ENCODE measurements at places on chromosomes 11 and 22.

GRCh38 chr11:126719740-126720139 is 280.8 kb downstream of the KIRREL3 start:
- no peak for DNase-seq

GRCh38 chr11:73380331-73380730 is 4.1 kb downstream of the RELT start:
- no peak for DNase-seq

GRCh38 chr11:34243600-34244464 is 114.0 kb downstream of the ABTB2 start:
- peak; percentile 92 for DNase-seq

DNA sequence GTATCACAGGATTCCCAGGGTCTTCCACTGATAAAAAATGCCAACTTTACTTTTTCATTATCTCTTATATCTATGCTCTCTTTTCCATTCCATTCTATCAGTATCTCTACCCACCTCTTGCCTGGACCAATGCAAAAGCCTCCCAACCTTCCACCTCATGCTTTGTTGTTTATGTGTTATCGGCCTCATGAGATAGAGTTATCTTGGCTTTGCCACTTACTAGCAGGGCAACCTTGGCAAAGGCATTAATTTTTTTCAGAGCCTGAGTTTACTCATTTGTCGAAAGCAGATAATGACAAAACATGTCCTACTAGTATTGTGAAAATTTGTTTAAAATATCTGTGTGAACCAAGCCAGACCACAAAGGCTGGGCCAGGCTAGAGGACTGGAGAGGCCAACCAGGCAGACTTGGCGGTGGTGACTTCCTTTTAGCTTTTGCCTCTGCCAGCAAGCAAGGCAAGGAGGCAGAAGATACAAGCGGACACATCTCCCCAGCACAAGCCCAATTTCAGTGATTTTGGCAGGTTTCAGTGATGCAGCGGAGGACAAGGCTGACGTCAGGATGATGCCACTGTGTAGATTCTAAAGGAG is 106.9 kb downstream of the ADAMTS15 start:
- DNase-seq: no peak

DNA sequence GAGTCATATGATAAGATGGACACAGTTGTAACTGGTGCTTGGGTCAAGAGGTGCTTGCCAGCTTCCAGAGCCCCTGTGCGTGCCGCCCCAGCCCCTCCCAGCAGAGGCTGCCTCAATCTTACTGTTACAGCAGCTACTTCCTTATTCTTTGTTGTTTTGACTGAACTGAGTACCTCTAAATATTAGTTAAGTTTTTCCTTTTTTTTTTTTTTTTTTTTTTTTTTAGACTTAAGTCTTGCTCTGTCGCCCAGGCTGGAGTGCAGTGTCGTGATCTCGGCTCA is 8.8 kb downstream of the ZBED4 start:
- no peak for DNase-seq

GRCh38 chr11:74951226-74951625 is 2.2 kb downstream of the SPCS2 start:
- no peak for DNase-seq
